Hematopoietic multipotent progenitor cell treated with erythropoietin and hydrocortisone succinate and interleukin-3 and kit ligand, for 17 days (in vitro differentiated cells): ENCODE measurements at places on chromosomes 16 and 17.
A peak's percentile ranks its signal among the peaks of the same experiment; 100 is the strongest.

- no peak for DNase-seq
Measured at GRCh38 chr17:32222621-32223020, 43.0 kb upstream of the RHBDL3 start.

DNA sequence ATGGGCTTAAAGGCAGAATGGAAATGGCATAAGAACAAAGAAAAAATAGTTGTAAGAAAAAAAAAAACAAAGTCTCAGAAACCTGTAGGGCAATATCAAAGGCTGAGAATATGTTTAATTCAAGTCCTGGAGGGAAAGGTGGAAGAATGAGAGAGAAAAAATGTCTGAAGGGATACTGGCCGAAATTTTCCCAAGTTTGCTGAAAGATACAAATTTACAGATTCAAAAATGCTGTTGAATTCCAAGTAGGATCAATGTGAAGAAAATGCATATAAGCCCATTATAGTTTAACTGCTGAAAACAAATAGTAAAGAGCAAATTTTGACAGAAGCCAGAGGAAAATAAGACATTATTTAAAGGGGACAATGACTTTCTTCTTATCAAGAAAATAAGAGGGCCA is 6.6 kb upstream of the USP22 start:
- no peak for DNase-seq

DNA sequence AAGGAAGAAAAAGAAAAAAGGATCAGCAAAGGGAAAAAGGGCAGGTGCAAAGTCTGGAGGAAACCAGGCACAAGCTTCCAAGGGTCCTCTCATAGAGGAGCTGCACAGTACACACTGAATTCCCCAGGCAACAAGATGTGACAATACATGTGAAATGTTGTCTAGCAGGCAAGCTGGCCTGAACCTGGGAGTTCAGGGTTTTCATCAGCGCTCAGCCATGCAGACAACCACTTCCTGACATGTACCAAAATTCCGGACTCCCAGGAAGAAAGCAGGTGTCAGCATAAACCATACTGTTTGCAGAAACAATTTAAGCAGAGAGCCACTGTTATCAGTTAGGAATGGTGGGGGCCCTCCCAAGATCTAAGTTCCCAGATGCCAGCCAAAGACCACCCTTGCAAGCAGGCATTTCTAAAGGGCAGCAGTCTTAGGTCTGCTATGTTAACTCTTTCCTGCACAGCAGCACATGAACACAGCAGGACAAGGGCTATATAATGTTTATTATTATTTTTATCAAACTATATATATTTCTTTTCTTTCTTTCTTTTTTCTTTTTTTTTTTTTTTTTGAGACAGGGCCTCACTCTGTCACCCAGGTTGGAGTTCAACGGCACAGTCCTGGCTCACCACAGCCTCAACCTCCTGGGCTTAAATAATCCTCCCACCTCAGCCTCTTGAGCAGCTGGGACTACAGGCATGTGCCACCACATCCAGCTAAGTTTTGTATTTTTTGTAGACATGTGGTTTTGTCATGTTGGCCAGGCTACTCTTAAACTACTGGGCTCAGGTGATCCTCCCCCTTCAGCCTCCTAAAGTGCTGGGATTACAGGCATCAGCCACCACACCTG is 10.1 kb downstream of the TK2 start:
- no peak for DNase-seq

GRCh38 chr17:56898874-56899273 is 15.0 kb downstream of the TRIM25 start:
- peak; percentile 45 for DNase-seq

GRCh38 chr17:37054894-37055293 is 106.1 kb downstream of the AATF start:
- DNase-seq = no peak

DNA sequence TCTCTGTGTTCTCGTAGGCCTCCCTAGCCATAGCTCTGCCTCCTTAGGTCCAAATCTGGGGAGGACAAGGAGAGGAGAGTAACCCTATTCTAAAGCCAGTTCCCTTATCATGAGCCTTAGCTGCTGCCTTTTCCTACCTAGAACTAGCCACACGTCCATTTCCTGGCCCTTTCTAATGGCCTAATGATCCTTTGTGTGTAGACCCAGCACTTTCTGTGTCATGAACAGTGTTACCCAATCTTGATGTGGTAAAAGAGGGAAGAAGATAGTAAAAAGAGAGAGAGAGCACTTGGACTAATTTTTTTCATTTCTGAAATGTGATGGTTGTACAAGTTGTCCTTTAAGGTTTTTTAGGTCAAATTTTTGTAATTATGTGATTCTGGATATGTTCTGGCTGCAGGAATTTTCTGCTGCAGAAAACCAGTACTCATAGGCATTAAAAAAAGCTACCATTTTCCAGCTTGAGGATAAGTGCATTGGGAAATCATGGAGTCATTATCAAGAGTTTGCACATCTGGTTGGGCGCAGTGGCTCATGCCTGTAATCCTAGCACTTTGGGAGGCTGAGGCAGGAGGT is 18.2 kb downstream of the CASC3 start:
- no peak for DNase-seq

GRCh38 chr17:81434072-81434471 is 38.8 kb downstream of the BAHCC1 start:
- no peak for DNase-seq

DNA sequence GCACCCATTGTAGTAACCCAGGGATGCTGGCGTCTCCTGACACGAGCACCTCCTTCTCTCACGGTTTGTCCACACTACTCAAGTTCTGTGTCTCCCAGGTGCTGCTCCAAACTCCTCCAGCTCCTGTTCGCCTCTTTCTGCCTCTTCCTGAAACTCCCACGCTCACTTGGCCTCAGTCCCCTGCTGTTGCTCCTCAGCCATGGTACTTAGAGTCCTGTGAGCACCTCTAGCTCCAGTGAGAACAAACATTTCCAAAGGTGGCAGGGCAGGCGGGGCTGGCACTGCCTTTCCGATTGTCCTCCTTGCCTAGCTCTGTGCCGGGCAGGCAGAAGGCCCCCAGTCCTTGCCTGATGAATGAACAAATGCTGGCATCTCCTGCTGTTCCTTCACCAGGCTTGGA is 146.1 kb downstream of the SDK2 start:
- DNase-seq = no peak

- no peak for DNase-seq
Measured at GRCh38 chr17:70916469-70916868, 747.1 kb downstream of the KCNJ2 start.

DNA sequence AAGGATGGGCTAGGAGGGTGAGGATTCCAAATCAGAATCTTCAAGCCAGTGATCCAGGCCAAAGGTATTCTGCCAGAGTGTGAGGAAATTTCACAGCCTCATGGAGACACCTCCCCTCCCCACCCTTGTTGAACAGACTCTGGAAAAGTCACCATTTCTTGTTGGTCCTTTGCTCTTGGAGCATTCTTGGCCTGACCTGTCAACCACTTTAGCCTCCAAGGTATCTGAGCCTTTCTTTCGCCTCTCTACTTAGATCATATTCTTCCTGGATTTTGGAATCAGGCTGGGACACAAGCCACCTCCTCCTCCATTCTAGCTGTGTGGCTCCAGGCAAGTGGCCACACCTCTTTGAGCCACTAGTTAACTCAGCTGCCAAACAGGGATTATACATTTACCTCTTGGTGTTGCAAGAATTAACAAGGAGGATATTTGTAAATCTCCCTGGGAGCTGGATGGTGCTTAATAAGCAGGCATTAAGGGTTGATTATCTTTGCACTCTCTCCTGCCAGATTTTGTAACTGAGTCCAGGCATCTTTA is 193.5 kb downstream of the WWOX start:
- no peak for DNase-seq

DNA sequence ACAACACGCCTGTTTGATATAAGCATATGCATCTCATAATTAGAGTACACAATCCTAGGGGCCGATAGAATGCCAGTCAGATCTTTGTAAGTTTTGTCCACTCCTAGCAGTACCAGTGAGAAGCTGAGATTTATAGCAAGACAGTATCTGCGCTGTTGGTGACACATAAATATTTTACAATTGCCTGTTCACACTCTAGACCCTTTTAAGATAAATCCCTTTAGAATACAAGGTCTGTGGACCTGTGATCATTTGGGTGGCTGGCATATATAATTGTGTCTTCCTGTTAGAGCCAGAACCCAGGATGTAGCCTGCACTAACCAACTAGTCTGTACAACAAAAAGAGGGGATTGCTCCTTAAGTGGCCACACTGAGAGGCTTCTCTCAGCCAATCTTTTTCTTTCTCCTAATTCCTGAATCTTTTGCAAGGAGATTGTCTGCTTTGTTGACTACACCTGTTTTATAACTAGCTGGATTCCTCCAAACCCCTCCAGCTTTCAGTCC is 74.7 kb downstream of the WIPI1 start:
- DNase-seq = no peak

GRCh38 chr16:27464626-27465482 is 62.9 kb downstream of the IL21R start:
- DNase-seq = no peak

DNA sequence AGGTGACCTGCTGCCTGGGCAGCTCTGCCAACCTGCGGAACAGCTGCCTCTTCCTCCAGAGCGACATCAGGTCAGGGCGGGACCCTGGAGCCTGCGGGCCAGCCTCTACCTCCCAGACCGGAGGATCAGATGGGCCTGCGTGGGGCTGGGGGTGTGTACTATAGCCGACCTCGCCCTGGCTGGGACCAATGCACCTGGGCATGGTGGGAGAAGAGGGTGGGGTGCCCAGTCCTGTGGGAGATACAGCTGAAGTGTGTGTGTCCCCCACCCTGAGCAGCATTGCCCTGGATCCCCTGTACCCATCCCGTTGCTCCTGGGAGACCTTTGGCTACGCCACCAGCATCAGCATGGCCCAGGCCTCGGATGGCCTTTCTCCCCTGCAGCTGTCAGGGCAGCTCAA is 19.3 kb downstream of the CASKIN2 start:
- DNase-seq = no peak

DNA sequence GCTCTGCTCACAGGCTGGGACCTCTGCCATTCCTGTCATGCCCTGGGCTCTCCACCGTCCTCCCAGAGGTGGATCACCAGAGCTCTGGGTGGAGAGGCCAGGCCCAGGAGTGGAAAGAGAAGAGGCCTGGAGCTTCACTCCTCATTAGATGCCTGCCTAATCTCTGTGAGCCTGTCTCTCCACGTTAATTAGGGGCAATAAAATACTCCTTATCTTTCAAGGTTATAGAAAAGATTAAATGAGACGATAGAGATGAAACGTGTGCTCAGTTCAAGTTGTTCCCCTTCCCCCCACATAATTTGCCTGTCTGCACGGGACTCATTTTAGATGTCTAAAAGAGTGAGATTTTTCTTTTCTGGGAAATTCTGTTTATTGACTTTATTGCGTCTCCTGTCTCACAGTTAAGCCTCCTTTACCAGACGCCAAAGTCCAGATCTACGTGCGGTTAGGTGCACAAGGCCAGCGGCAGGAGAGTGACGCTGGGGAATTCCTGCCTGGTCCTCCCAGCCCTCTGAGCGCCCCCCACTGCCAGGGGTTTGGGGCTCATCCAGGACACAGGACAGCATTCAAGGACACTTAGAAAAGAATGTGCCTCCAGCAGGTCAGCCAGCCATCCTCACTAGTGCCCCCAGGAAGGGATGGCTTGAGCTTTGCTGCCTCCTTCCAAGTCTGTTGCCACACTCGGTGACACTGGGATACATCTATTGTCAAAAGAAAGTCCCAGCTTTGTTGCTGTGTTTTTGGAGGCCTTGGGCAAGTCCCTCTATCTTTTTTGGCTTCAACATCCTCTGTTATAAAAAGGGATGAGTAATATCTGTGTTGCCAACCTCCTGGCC is 42.3 kb downstream of the TBX4 start:
- no peak for DNase-seq

- peak; percentile 87 for DNase-seq
Measured at GRCh38 chr17:59620518-59621259, 994 bp downstream of the CLTC start.

GRCh38 chr17:73749337-73749823 is 105.1 kb upstream of the SDK2 start:
- DNase-seq = peak; percentile 5

GRCh38 chr17:50902372-50903353 is 36.5 kb upstream of the TOB1 start:
- DNase-seq = no peak

GRCh38 chr16:86030116-86030515 is 131.2 kb downstream of the IRF8 start:
- no peak for DNase-seq

DNA sequence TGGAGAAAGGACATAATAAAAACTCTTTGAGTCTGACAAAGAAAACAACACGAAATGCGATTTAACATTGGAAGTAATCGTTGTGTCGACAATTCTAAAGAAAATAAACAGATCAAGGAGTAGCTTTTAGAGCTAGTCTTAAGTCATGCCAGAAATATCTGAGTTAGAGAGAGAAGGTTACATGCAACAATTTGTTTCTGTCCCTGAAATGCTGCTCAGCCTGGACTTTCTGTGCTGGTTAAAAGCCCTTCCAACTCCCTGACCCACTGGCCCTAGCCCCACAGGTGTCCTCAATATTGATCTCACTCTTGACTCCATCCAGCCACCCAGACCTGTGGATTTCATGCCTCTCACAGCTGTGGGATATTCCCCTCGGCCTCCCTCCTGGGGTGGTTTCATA is 33.2 kb upstream of the TEX2 start:
- no peak for DNase-seq

- DNase-seq = no peak
Measured at GRCh38 chr16:10679921-10680320, 14.8 kb downstream of the TEKT5 start.

DNA sequence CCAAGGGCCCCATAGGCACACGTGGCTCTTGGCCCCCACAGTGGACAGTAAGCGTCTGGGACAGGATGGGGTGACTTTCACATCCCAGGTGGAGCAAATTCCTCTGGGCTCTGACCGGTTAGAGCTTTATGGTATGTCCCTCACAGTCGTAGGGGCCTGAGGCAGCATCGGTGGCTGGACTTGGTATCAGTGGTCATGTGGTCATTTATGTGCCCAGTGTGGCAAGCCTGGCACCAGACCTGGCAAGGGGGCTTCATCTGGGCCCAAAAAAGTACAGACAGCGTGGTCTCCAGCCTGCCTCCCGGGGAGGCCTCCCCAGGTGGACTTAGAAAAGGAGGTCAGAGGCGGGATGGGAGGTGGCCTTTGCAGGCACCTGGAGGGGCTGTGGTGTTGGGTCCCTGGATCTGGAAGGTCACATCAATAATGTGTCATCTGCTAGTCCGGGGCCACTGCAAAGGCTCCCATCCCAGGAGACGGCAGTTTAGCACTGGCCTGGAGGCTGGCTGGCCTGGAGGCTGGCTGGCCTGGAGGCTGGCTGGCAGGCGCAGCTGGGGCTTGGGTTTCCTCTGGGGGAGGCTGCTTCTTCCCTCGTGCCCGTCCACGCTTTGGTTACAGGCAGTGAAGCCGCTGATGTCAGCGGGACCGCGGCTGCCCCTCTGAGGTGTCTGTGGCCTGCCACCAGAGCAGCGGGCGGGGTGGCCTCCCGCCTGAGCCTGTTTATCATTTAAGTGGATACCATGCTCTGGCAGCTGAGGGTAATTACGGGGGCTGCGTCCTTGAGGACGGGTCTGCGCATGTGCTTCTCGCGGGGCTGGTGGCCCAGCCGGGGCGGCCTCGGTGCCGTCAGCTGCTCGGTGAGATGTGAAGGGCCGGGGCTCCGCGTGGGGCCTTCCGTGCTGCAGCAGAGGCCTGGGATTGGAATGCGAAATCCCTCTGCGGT is 20.7 kb upstream of the CBX4 start:
- DNase-seq = no peak
